ENCODE measurements at places on chromosomes 1 and 21.

DNA sequence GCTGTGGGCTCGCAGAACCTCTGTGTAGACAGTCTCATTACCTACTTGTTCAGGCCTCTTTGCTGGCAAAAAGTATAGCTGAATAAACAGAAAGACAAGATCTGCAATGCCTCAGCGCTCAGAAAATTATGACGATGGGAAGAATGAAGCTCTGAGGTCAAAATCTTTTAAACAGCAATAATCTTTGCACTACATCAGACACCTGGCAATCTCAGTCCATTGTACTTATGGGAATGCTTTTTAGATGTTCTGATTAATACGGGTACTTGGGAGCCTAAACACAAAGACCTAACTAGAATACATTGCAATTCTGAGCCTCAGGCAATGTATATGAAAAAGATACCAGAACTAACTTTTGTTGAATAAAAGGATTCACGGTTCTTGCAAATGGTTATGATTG is 410.7 kb downstream of the SMYD3 start:
- peaks cover 29% of the 10 kb centered on the region for H3K4me1 ChIP-seq
- no peak overlapping the region for H3K4me3 ChIP-seq
- H3K36me3 ChIP-seq, result peaks cover 4% of the 10 kb centered on the region
- no peak for DNase-seq
- H3K27me3 ChIP-seq, result no peaks in the 10 kb centered on the region

GRCh38 chr1:87829360-87829759 is 500.7 kb downstream of the LMO4 start:
- no peaks in the 10 kb centered on the region for H3K36me3 ChIP-seq
- H3K27me3 ChIP-seq, result no peaks in the 10 kb centered on the region

DNA sequence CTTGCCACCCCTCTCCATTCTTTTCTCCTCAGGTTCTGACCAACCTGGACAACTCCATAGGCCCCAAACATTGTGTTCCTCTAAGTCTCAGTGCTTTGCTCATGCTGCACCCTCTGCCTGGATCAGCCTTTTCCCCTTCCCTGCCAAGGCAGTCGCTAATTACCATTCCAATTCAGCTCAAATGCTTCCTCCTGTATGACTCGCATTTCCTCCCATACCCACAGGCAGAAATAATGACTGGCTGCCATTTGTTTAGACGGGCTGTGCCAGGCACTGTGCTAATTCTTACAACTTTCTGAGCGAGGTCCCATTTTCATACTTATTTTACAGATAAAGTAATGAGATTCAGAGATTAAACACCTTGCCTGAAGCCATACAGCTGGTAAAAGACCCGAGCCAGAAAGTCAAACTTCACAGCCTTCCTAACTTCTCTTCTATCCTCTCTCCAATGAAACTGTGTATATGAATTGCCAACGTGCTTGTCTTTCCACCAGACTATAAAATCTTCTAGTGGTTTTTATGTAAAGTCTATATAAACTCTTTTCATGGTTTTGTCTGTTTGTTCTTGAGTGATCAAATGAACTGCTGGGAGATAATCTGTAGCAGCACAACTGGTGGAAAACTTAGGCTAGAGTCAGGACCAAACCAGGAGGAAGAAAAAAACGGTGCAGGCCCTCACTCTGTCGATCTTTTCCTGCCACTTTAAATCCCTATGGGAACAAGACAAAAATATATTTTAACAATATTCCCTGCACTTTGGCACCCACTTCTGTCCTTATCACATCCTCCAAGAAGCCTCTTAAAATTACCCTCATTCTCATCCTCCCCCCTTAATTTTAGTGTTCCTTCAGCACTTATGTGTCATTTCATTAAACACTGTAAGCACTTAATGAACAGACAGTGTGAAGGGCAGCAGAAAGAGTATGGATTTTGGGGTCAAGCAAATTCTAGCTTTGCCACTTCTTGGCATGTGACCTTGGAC is 33.7 kb downstream of the RAB3B start:
- peaks cover 60% of the 10 kb centered on the region for H3K4me1 ChIP-seq
- H3K36me3 ChIP-seq, result no peaks in the 10 kb centered on the region
- H3K4me3 ChIP-seq, result no peak overlapping the region
- peaks cover 4% of the 10 kb centered on the region for H3K27me3 ChIP-seq
- no peak overlapping the region for H3K27ac ChIP-seq
- no peak for DNase-seq

DNA sequence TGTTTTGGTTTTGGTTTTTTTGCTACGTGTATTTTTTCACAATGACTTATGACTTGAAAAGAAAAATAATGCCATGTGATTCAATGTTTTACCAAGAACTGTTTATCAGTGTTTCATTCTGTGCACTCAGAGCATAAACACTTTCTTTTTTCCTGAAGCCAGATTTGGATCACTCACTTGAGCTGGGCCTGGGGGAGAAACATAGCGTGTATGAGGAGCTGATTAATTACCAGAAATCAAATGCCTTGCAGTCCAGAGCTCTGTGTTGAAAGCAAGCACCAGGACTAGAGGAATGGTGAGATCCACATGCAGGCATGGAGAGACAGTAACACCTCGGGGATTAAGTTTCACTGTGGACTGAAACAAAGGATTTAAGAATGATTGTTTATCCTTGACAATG is 642.1 kb upstream of the ADGRL2 start:
- H3K4me1 ChIP-seq, result peaks cover 20% of the 10 kb centered on the region
- DNase-seq, result no peak
- H3K4me3 ChIP-seq, result no peak overlapping the region
- no peaks in the 10 kb centered on the region for H3K36me3 ChIP-seq

DNA sequence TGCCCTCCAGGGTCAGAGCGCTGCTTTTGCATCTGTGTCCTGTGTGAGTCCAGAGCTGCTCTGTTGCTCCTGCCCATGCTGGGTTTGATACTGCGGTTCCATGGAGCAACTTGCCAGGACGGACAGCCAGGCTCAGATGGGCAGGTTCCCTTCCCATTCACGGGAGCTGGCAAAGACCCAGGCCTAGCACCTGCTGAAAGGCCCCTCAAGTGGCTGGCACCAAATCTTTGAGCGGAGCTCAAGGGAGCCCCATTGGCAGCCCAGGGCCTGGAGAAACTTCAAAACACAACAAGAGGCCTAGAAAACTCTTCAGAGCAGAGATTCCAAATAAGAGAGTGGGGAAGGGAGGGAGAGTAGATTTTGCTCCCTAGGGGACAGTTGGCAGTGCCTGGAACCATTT is 97.2 kb downstream of the ACTL8 start:
- no peak overlapping the region for H3K27ac ChIP-seq
- DNase-seq, result no peak
- H3K36me3 ChIP-seq, result no peaks in the 10 kb centered on the region
- H3K4me1 ChIP-seq, result no peaks in the 10 kb centered on the region
- H3K27me3 ChIP-seq, result peaks cover 23% of the 10 kb centered on the region

DNA sequence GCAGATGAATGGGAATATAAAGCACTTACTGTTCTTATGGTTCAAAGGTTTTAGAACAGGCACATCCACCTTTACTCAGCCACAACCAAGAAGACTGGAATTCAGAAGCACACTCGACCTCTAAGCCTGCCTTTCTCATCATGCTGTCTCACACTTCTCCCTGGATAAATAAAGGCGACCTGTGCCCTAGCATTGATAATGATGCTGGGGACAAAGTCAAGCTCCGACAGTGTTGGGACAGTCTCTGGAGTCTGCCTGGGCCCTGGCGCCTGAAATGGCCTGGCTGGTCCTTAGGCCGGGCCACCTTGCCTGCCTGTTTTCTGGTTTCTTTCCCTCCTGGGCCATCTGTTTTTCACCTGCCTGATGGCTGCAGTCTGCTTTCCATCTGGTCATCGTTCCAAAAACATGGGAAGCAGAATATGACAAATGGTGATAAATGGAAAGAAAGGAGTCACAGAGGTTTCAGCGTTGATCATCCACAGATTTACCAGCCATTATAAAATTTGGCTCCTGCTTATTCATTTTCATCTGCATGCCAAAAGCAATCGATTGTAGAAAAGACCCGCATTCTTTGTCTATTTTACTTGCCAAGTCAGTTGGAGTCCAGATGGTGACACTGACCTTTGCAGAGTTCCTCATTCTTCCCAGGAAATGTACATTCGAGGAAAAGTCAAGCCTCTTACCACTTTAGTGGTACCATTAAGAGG is 91.2 kb upstream of the KCNJ15 start:
- H3K27me3 ChIP-seq, result peaks cover 4% of the 10 kb centered on the region
- DNase-seq, result no peak
- no peak overlapping the region for H3K27ac ChIP-seq
- H3K4me1 ChIP-seq, result peaks cover 26% of the 10 kb centered on the region
- no peaks in the 10 kb centered on the region for H3K36me3 ChIP-seq
- H3K4me3 ChIP-seq, result no peak overlapping the region

DNA sequence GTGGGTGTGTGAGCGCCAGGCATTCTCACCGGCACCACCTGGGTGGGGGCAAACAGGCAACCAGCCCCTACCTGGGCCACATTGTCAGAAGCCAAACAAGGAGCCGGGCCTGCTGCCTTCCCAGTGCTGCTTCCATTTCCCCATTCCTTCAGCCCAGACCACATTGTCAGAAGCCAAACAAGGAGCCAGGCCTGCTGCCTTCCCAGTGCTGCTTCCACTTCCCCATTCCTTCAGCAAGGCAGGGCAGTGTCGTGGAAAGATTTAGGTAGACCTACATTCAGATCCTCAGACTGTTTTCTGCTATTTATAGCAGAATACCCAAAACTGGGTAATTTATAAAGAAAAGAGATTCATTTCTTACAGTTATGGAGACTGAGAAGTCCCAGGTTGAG is 47.0 kb upstream of the EFHD2 start:
- peaks cover 6% of the 10 kb centered on the region for H3K27me3 ChIP-seq
- H3K4me1 ChIP-seq, result peaks cover 47% of the 10 kb centered on the region
- no peak overlapping the region for H3K27ac ChIP-seq
- no peak overlapping the region for H3K4me3 ChIP-seq

DNA sequence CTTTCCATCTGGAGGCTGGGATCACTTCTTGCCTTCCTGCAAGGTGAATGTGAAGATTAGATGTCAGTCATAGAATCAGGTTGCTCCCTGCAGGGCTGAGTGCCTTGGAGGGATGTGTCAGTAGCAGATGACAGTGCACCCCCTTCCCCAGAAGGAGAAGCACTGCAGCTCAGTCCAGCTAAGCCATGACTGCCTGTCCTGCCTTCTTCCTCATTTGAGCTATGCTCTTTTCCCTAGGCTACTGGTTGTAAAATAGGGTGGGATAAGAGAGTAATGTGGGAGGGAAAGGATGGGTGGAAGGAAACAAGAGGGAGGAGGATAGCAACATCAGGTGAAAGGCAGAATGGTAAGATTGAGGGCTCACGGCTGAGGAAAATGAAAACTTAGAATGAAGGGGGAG is 11.1 kb upstream of the FABP3 start:
- no peaks in the 10 kb centered on the region for H3K36me3 ChIP-seq
- no peak for DNase-seq
- H3K4me1 ChIP-seq, result peaks cover 14% of the 10 kb centered on the region
- H3K4me3 ChIP-seq, result no peak overlapping the region

- H3K36me3 ChIP-seq, result no peaks in the 10 kb centered on the region
- no peak overlapping the region for H3K4me3 ChIP-seq
- DNase-seq, result no peak
- H3K4me1 ChIP-seq, result no peaks in the 10 kb centered on the region
Observed at GRCh38 chr1:6107409-6108356, 62.0 kb downstream of the KCNAB2 start.

GRCh38 chr1:66311628-66312027 is 222.3 kb upstream of the SGIP1 start:
- peaks cover 4% of the 10 kb centered on the region for H3K4me1 ChIP-seq
- H3K27ac ChIP-seq, result no peak overlapping the region
- no peak for DNase-seq
- H3K27me3 ChIP-seq, result no peaks in the 10 kb centered on the region
- H3K4me3 ChIP-seq, result no peak overlapping the region

DNA sequence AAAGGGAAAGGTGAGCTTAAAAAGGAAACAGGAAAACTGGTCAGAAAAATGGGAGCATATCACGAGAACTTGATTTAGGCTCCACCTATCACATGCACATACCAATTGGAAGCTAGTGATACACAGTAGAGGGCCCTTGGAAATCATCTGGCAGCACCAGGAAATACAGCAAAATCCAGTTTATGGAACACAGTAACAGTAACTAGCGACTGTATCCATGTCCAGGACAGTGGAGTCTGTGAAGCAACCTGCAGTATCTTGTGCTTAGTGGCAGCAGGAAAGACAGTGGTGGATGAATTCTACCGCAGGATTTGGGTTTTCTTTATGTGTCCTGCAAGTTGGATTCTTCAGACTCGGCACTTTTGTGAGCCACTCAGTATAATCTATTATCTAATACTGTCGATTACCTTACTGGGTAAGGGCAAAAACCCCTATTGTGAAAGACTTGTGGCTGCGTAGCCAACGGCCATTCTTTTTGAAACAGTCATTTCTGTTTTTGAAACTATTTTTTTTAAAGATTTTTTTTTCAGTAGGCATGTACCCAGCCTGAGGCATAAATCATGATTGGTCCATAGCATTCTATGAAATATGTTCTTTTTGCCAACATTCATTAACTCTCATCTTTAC is 1.6 kb upstream of the KDM4A start:
- peak overlapping the region; percentile 99 for H3K27ac ChIP-seq
- peaks cover 37% of the 10 kb centered on the region for H3K27me3 ChIP-seq
- H3K4me3 ChIP-seq, result peak overlapping the region; percentile 95
- no peak for DNase-seq
- H3K4me1 ChIP-seq, result peaks cover 42% of the 10 kb centered on the region

GRCh38 chr1:173314656-173315055 is 107.5 kb upstream of the TNFSF4 start:
- no peaks in the 10 kb centered on the region for H3K36me3 ChIP-seq
- H3K27ac ChIP-seq, result no peak overlapping the region
- no peak overlapping the region for H3K4me3 ChIP-seq
- no peak for DNase-seq

DNA sequence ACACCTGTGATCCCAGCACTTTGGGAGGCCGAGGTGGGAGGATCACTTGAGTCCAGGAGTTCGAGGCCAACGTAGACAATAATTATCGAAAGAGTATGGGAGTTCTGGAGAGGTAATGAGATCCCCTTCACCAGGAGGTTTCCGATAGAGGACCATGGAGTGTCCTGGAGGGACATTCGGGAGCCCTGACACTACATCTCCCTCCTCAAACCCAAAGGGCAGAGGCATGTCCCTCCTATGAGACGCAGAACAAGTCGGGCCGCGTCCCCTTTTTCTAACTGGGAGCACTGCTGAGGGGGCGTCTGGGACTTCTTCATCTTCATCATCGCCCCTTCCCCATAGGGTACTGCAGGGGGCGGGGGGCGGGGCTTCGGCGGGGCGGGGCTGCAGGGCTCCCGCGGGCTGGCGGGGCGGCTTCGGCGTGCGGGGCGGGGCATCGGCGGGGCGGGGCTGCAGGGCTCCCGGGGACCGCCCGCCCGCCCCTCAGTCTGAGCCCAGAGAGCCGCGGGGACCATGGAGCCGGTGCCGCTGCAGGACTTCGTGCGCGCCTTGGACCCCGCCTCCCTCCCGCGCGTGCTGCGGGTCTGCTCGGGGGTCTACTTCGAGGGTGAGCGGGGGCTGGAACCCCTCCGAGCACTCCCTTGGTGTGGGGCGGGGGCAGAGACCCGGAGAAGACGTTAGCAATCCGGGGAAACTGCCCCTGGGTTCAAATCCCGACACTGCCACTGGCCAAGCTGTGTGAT is at the start of gene THEMIS2:
THEMIS2 (plus strand) TSS at position 486 of the 743 bp plus-strand sequence; CDS start at position 514, 28 bp downstream.
- no peak within 1 kb of the TSS for H3K27ac ChIP-seq
- peak within 1 kb of the TSS; percentile 84 for H3K4me3 ChIP-seq
- peaks cover 29% of the 10 kb centered on the region for H3K27me3 ChIP-seq

GRCh38 chr1:53535846-53536245 is 76.6 kb downstream of the DMRTB1 start:
- DNase-seq, result no peak
- peaks cover 27% of the 10 kb centered on the region for H3K27me3 ChIP-seq
- no peak overlapping the region for H3K27ac ChIP-seq
- no peak overlapping the region for H3K4me3 ChIP-seq
- H3K36me3 ChIP-seq, result no peaks in the 10 kb centered on the region

All from nephron progenitor cell (in vitro differentiated cells).